ENCODE measurements at places on chromosomes 7 and 10. TPM values are rescaled to one million over a fixed set of nuclear protein-coding genes. Genes with fewer than 3 reads are reported as not detected.

Gene CFAP43
- total RNA-seq = 0.35 TPM

- H3K27ac ChIP-seq = no peak overlapping the region
- H3K4me1 ChIP-seq = no peaks in the 10 kb centered on the region
- no peaks in the 10 kb centered on the region for H3K27me3 ChIP-seq
- no peak for DNase-seq
Observed at GRCh38 chr7:71220210-71220695, 88.3 kb downstream of the GALNT17 start.

DNA sequence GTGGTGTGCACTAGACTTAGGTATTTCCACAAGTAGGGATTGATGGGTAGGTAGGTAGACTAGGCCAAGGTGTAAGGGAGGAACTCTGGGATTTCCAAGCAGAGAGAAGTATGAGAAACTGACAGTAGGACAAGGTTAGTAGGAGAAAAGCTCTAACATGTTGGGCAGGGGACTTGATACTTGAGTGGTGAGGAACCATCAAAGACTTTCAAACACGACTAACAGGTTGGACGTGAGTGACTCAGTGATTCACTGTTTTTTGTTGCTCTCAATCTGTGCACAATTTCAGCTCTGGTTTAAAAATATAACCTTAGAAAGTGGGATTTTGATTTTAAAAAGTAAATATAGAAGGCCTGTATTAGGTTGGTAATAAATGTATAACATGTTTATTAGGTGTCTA, 44.4 kb downstream of the KLHDC10 start:
- H3K4me1 ChIP-seq = no peaks in the 10 kb centered on the region
- H3K36me3 ChIP-seq = no peaks in the 10 kb centered on the region
- no peak overlapping the region for H3K27ac ChIP-seq
- H3K27me3 ChIP-seq = no peaks in the 10 kb centered on the region

DNA sequence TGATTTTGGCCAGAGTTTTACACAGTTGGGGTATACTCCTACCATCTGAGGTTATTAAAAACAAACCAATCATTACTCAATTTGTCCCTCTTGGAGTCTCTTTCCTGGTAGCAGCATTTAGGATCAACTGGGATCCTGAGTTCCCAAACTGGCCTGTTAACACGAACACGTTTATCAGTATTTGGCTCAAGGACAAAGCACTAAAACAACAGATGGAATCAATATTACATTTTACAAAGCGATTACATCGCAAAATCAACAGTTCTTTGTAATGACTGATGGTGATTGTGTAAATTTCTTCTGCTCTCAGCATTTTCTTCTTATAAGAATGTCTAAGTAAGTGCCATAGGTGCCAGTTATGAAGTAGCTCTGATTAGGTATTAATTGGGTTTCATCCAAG, 582.9 kb upstream of the ANKRD30A start:
- H3K4me1 ChIP-seq = peaks cover 16% of the 10 kb centered on the region
- no peak overlapping the region for H3K27ac ChIP-seq
- no peak for DNase-seq

GRCh38 chr10:72850861-72851260, 42.7 kb upstream of the OIT3 start:
- no peaks in the 10 kb centered on the region for H3K27me3 ChIP-seq
- H3K36me3 ChIP-seq = no peaks in the 10 kb centered on the region
- H3K4me1 ChIP-seq = no peaks in the 10 kb centered on the region
- DNase-seq = no peak

- H3K27me3 ChIP-seq = no peaks in the 10 kb centered on the region
- peak; percentile 21 for DNase-seq
- H3K36me3 ChIP-seq = no peaks in the 10 kb centered on the region
- H3K4me1 ChIP-seq = no peaks in the 10 kb centered on the region
- H3K4me3 ChIP-seq = no peak overlapping the region
Observed at GRCh38 chr10:84493951-84494848, 165.8 kb downstream of the CCSER2 start.

DNA sequence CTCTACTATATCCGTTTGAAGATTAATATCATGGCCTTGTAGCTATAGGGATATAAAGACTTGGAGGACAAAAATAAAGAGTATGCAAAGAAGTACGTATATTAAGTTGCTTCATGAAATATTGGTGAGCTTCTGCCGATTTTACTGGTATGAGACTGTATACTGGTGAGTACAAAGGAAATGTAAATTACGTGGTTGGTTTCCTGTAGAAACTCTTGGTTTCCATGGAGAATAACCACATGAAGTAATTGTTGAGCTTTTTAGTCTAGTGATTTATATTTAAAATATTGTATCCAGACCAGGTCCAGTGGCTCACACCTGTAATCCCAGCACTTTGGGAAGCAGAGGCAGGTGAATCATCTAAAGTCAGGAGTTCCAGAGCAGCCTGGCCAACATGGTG, 32.2 kb upstream of the GLI3 start:
- H3K27me3 ChIP-seq = no peaks in the 10 kb centered on the region
- peaks cover 4% of the 10 kb centered on the region for H3K4me1 ChIP-seq
- DNase-seq = peak; percentile 39
- H3K27ac ChIP-seq = no peak overlapping the region

GRCh38 chr7:111012799-111013675, 77.9 kb upstream of the LRRN3 start:
- DNase-seq = no peak
- H3K27ac ChIP-seq = no peak overlapping the region
- no peaks in the 10 kb centered on the region for H3K36me3 ChIP-seq
- no peaks in the 10 kb centered on the region for H3K27me3 ChIP-seq

All from A673 (cell line).